ENCODE measurements at places on chromosomes 2 and 18.

DNA sequence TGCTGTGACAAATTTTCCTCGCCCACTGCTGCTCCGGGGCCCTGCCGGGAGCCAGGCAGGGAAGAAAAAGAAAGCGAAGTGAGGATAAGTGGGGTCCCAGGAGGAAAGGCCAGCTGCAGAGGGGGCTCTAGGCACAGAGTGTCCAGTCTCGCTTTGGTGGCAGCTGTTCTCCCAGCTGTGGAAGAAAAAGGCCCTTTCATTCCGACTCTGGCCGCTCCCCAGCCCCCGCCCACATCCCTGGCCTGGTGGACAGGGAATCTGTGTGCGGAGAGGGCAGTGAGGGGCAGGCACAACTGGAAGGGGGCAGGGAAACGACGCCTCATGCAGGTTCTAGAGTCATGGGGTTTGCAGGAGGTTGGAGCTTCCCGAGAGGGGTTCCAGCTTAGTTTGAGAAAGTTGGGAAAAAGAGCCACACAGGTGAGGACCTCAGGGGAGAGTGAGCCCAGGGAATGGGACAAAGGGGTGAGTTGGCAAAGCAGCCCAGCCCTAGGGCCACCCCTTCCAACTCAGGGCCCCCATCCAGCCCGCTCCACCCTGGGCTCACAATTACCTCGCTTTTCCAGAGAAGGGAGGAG, 1.8 kb downstream of the RTKN start:
- no peak for DNase-seq

DNA sequence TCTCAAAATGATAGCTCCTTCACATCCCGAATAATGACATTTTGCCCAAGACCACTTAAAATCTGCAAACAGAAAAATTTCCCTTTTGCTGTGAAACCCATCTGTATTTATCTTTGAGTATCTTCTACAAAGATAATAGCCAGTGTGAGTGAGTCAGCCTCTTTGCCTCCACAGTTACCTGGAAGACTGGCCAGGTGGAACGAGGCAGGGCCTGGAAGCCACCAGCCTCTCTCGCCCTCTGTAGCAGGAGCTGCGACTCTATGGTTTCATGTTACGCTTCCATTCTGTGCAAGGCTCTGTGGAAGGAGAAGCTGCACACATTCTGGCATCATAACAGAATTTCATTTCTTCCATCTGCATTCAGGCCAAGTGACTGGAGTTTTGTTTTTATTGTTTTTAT, 9.5 kb downstream of the ELP2 start:
- DNase-seq: no peak

GRCh38 chr2:112033600-112033999, 21.5 kb upstream of the TMEM87B start:
- DNase-seq: no peak

DNA sequence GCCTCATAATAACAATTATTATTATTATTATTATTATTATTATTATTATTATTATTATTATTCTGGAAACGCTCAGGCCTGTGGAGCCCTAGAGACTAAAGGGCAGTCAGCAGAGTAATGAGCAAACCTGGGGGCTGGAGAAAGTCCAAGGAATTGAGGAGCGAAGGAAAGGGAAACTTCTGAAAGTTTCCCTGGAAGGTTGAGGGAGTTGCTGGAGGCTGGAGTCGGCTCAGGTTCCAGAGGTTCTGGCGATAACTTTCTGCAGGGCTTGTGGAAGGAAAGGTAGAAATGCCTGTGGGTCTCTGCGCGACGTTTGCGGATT, 9.2 kb downstream of the POU3F3 start:
- DNase-seq: no peak

- no peak for DNase-seq
Observed at GRCh38 chr2:108858894-108859293, 72.3 kb downstream of the CCDC138 start.

- DNase-seq: peak; percentile 90
Observed at GRCh38 chr2:24365051-24365450, 4.7 kb upstream of the ITSN2 start.

DNA sequence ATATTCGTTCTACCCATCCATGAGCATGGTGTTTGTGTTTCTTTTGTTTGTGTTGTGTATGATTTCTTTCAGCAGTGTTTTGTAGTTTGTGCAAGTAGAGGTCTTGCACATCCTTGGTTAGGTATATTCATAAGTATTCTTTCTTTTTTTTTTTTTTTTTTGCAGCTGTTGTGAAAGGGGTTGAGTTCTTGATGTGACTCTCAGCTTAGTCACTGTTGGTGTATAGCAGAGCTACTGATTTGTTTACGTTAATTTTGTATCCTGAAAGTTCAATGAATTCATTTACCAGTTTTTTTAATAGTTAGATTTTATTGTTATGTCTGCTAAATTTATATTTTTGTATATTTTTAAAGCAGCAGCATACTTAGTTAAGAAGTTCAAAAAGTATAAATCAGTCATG, 834.4 kb upstream of the NRXN1 start:
- no peak for DNase-seq

- DNase-seq: no peak
Observed at GRCh38 chr2:23489471-23490322, 104.7 kb downstream of the KLHL29 start.

DNA sequence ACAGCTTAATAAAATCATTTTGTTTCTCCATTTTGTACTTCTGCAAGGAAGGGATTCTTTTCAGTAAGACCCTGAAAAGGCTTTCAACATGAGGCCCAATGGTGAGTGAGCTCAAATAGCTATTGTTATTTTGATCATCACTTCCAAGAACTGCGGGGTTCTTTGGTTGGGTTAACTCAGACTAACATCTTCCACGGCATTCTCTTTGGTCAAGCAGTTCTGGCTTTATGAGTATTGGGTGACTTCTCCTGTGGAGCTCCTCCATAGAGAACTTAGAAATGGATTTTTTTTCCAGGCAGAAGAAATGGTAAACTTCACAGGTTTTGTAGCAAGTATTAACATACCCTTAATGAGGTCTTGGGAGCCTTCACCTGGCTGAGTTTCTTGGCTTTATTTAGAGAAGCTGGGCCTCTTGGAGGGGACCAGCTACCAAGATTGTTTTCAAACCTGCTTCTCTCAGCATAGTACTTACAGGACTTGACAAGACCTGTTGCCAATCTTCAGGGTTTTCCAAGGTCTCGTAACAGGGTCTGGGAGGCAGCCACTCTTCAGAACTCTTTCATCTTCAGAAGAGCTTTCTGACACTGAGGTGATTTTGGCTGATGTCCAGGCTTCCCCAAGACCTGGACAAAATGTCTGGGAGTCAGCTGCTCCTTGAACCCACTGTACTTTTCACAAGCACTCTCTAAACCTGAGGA, 353.2 kb upstream of the ETAA1 start:
- no peak for DNase-seq

GRCh38 chr18:44386401-44386800, 294.3 kb upstream of the SETBP1 start:
- DNase-seq: no peak

GRCh38 chr2:107290041-107290440, 404.1 kb upstream of the ST6GAL2 start:
- no peak for DNase-seq

DNA sequence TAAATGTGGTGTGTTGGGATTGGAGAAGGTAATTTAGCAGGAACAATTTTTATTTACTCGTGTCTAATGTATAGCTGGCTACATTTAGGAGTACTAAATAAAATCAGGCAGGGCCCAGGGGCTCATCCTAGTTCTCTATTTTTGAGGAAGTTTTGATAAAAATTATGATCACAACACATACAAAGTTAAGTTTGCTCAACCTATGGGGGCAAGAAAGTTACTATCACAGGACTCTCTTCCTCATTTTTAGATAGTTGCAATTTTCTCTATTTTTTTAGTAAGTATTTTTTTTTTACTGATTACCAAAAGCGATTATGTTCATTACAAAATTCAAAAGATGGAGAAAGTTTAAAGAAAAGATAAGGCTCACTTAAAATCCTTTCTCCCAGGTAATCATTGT, 60.0 kb upstream of the RPE start:
- no peak for DNase-seq

GRCh38 chr2:44772131-44772530, 169.4 kb upstream of the SIX3 start:
- no peak for DNase-seq

DNA sequence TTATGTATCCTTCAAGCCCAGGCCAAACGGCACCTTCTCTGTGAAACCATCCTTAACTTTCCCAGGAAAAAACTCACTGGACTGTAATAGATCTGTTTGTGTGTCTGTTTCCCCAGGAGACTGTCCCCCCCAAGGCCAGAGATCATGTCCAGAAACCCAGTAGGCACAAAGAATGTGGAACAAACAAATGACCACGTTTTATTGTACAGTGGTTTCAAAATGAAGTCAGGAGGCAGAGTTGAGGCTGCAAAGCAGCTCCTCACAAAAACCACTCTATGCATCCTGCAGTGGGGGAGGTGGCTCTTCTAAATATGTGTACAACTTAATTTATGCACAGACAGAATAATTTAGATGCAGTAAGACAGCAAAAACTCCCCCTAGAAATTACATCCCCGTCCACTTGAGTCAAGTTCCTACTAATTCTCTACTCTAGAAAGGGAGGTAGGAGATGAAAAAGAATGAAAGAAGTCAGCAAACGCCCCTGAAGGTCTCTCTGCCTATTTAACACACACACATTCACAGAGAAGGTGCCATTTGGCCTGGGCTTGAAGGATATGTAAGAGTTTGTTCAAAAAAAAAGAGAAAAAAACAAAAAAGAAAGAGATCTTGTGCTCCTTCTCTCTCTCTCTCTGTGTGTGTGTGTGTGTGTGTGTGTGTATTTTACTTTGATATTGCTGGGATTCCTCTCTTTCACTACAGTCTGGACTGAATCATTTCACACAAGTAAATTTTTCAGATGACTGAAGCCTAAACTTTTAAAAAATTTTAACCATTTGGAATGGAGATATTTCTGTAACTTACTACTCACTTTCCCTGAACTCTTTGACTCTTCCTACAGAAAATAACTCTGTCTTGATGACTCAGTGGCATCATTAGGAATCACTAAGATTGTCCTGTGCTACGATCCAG, 19.5 kb downstream of the BCL2 start:
- DNase-seq: no peak

DNA sequence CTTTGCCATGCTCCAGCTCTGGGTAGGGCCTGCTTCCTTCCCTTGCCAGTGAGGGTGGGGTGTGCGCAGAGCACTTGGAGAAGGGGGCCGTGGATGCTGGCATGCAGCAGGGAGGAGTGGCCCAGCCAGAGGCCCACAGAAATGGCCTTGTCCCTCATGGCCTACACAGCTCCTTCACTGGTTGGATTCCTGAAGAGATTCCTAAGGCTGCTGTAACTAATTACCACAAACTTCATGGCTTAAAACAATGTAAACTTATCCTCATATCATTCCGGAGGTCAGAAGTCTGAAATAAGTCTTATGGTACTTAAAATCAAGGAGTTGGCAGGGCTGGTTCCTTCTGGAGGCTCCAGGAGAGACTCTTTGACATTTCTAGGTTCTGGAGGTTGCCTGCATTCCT, 195.2 kb downstream of the GLI2 start:
- DNase-seq: no peak

DNA sequence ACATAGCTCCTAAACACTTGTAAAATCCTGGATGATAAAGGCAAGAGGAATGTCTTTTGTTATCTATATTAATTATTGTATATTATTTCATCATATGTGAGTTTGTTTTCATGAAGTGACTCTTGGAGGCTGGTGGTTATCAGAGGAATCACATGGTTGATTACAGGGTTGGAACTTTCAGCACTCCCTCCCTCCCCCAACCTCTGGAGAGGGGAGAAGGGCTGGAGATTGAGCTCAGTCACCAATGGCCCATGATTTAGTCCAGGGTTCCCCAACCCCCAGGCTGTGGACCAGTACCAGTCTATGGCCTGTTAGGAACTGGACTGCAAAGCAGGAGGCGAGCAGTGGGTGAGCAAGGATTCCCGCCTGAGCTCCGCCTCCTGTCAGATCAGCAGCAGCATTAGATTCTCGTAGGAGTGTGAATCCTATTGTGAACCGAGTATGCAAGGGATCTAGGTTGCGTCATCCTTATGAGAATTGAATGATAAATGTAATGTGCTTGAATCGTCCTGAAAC, 37.7 kb downstream of the FBXO48 start:
- DNase-seq: no peak

GRCh38 chr2:126704434-126705160, 48.6 kb downstream of the GYPC start:
- DNase-seq: no peak

DNA sequence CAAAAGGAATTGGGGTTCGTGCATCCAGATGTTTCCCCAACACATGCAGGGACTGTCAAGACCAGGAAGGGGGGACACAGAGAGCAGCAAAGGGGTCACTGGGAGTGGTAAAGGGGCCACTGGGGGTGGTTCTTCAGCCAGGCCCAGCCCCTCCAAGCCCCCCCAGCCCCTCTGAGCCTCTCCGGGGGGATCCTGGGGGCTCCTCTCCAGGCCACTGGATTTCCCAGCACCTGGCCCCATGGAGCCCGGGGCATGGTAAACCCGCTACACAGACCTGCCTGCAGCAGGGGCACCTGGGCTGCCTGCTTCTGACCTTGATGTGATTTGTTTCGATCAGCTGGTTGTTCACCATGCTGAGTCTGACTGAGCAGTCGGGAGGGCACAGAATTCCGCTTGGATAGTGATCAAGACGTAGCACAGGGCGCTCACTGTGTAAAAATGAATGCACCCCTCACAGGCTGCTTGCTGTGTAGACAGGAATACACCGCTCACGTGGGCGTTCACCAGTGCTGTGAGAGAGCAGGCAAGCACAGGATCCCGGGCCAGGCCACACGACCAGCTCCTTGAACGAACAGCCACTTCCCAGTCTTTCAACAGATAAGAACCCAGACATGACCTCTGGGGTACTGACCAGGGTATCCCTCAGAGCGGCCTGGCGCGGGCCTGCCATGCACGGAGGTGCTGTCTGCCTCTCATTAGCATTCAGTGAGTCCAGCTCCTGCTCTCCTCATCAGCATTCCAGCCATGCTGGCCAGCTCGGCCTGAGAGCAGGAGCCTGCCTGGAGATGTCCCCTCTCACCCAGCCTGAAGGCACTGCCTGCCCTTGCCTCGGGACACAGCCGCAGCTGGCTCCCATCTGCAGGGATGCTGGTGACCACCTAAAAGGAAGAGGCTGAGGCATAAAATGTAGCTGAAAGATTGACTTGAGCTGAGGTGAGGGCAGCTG, 73.3 kb upstream of the OTOS start:
- peak; percentile 44 for DNase-seq

GRCh38 chr18:45517181-45517741, 98.0 kb upstream of the SLC14A2 start:
- DNase-seq: peak; percentile 67

GRCh38 chr18:1394966-1395365, 490.3 kb downstream of the ADCYAP1 start:
- DNase-seq: no peak

GRCh38 chr18:79849328-79850207, 51.8 kb downstream of the KCNG2 start:
- no peak for DNase-seq

DNA sequence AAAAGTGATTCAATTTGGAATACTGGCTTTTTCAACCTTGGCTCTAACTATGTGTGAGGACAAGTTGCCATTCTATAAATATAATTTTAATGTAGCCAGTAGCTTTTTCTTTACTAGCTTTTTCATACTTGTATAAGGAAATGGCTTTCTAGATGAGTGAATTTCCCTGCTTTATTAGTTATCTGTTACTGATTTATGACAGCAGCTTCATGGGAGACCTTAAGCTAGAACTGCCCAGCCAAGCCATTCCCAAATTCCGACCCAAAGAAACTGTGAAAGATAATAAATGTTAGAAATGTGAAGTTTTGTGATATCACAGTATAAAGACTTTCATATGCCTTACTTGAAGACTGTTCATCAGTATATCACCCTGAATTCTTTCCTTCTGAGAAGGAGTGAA, 32.3 kb downstream of the BABAM2 start:
- no peak for DNase-seq

- DNase-seq: no peak
Observed at GRCh38 chr2:121451398-121451797, 79.3 kb upstream of the RNU4ATAC start.
